ENCODE measurements at places on chromosomes 2 and 18. TPM values are rescaled to one million over a fixed set of nuclear protein-coding genes. Genes with fewer than 3 reads are reported as not detected.
A peak's percentile ranks its signal among the peaks of the same experiment; 100 is the strongest.

ASB18 gene
- not detected for total RNA-seq

EMILIN1 gene
- total RNA-seq, result 350 TPM

CD8B2 gene
- not detected for total RNA-seq

LINC00305 gene
- total RNA-seq, result not detected

HOXD9 gene
- 27.1 TPM for total RNA-seq

GALNT5 gene
- total RNA-seq, result under 0.01 TPM

NCK2 gene
- 39.2 TPM for total RNA-seq

KCNE4 gene
- 13.8 TPM for total RNA-seq

SELENOI gene
- total RNA-seq, result 6.6 TPM

GATA6 gene
- total RNA-seq, result 14.7 TPM

GRCh38 chr2:75579186-75579585 lies 18.4 kb upstream of the EVA1A start:
- no peak for DNase-seq

GRCh38 chr18:54737986-54738385 lies 90.3 kb upstream of the RAB27B start:
- no peak for DNase-seq

DNA sequence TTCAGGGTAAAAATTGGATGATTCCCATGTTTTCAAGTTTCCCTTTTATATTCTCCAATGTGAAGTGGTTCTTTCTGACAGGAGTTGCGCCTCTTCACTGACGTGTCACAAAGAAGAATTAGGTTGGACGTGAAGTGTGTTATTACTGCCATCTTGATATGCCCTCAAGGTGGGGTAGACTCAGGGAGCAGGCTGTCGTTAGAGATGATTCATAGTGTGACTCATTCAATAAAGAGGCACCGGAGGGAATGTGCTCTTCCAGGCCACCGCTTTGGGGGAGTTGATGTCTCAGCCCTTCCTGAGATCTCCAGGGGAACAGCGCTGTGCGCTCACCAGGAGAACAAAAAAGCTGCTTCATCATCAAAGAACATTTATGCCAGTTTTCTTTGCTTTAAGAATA lies 3.6 kb upstream of the DGKD start:
- no peak for DNase-seq

- no peak for DNase-seq
These were observed 68.1 kb downstream of the CCDC178 start for GRCh38 chr18:33372442-33372841.

DNA sequence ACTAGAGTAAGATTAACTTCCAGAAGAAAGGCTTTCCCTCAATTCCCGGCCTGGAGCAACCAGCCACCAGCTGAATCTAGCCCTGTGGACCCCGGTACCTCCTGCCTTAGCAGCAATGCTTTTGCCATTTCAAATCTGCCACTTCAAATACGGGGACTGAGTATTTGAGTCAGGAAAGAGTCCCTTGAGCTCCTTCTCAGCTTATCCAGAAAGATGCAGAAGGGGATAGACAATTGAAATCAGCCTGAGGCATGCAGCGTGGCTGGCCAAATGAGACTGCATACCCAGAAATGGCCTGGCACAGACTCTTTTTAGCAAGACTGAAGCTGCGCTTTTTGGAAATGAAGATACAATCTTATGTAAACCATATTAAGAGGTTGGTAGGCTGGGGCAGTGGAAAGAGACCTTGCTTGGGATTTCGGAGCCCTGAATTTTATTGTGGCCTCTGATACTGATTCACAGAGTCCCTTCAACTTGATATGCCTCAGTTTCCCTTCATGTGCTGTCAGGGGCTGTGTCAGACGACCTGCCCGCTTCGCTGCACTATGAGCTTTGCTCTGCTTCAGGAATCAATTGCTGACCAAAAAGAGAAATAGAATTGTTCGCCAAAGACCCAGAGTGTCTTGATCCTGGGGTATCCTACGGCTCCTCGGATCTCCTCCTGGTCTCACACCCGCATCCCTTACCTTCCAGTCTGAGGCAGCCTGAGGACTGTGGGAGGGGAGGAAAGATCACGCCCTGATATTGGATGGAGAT lies 1.0 kb downstream of the MATN3 start:
- DNase-seq, result no peak

GRCh38 chr2:3141696-3142095 lies 235.9 kb downstream of the EIPR1 start:
- no peak for DNase-seq

DNA sequence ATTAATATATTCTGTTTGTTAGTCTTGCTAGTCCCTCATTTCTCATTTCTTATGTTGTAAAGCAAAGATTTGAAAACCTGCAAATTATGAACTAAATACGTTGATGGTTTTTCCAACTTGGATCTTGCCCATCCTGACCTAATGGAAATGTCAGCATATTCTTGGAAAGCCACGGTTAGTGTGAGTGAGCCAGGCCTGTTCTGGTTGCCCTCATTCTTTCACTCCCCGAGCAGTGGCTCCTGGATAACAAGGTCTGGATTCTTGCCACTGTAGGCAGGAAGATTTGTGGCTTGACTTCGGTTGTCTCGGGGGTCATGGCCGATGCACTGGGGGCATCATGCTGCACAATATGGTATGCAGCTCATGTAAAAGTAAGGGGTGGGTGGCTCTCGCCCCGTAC lies 359.1 kb downstream of the MEIS1 start:
- peak; percentile 65 for DNase-seq

- no peak for DNase-seq
These were observed 234.3 kb downstream of the CDCA7 start for GRCh38 chr2:173588931-173589369.

DNA sequence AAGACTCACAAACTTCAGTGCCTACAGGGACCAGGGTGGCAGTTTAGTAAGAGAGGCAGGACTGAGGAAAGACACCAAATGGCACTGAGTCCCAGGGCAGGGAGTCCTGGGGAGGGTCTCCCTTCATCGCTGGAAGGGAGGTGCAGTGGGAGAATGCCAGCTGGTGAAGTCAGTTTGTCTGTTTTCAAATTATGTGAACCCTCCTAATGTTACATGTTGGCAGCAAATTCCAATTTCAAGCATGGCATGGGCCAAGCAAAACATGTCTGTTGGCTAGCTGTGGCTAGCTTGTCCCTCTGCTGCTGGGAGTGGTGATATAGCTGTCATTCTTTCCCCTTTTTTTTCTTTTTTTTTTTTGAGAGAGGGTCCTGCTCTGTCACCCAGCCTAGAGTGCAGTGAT lies 55.9 kb upstream of the HAAO start:
- DNase-seq, result no peak

GRCh38 chr2:54531558-54531957 lies 75.4 kb downstream of the SPTBN1 start:
- DNase-seq, result no peak

DNA sequence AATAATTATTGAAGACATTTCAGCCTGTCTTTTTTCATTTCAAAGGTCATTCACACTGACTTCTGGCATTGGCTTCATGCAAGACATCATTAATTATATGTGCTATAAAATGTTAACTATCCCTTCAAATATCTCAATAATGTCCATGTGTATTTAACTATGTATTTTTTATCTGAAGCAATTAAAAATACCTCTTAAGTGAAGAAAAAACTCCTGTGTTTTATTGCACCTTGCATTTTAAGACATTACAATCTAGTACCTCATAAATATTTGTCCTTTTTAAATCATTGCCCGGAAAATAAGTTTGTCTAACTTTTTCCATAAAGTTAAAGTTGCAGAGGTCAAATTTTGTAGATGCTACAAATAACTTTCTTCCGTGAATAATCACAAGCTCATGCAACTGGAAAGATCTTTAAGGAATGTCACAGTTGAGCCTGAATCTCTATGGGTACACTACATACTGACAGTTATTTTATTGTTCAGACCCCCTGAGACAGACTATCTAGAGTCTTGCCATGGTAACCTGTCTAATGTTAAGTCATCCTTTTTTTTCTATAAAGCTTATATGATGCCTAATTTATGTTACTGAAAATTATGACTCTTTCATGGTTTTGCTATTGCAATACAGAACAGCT lies 38.4 kb upstream of the COBLL1 start:
- no peak for DNase-seq

GRCh38 chr18:22523481-22523880 lies 105.8 kb upstream of the CTAGE1 start:
- DNase-seq, result no peak

DNA sequence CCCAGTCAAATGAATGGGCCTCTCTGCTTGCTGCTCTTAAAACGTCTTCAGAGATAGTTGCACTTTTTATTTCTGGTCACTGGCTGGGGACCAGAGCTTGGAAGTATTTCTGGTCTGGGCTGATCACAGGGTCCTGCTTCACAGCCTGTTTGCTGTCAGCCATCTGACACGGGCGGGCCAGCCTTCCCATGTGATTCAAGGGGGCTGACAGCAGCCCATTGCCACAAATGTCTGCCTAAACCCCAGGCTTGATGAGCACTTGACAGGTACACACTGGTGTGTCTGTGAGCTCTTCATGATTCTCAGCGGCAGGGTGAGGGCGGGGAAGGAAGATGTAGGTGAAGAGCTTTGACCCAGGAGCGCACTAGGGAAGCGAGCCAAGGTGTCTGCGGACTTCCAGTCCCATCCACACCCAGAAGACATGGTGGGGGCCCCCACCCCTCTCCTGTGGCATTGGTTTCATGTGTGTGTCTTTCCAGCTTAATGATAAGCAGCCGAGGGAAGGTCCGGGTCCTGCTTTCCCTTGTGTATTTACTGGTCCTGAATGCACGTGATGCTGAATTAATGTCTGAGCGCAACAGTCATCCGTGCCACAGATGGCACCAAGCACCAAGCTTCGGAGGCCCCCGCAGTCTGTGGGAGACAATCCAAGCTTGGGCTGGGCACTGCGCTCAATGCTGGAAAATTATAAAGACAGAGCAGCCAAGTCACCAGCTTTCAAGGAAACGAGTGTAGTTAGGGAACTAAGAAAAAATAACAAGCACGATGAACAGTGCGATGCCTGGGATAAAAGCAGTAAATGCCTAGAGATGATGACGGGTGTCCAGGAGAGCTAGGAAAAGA lies 73.3 kb downstream of the SH3BP4 start:
- DNase-seq, result peak; percentile 41

DNA sequence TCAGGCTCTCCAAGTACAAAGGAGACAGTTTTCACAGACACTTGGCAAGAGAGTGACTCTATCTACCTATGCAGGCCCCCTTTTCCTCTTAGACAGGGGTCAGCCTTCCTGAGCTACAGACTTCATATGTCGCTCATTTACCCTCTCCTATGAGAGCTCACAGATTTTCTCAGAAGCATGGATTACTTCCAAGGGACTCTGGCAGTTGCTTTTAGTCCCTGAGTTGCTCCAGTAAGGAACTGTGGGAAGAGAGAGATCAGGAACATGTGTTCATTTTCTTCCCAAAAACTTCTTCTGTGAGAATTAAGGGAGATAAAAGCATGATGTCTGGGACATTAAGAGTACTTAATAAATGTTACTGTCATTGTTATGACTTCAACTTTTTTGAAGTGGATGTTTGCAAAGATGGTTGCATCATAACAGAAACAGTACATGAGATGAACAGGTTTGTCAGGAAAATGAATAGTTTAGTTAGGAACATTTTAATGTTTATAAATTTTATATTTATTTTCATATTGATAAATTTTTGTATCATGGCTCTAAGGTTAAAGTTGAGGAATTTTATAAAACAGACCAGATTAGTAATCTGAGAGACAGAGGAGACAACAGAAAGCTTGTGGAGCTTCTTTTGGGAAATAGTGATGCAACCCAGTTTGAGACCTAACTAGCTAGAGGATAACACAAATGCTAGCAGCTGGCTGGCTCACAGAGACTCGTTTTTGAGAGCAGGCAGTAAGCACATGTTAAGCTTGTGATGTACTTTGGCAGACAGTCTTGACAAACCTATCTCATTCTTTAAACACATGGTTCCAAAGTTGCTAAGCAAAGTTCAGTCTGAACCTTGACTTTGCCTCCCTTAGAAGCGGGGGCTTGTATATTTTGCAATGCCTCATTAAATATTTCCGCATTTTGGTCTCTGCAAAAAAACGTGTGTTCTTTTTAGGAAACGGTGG lies 21.7 kb upstream of the UGP2 start:
- DNase-seq, result peak; percentile 89

DNA sequence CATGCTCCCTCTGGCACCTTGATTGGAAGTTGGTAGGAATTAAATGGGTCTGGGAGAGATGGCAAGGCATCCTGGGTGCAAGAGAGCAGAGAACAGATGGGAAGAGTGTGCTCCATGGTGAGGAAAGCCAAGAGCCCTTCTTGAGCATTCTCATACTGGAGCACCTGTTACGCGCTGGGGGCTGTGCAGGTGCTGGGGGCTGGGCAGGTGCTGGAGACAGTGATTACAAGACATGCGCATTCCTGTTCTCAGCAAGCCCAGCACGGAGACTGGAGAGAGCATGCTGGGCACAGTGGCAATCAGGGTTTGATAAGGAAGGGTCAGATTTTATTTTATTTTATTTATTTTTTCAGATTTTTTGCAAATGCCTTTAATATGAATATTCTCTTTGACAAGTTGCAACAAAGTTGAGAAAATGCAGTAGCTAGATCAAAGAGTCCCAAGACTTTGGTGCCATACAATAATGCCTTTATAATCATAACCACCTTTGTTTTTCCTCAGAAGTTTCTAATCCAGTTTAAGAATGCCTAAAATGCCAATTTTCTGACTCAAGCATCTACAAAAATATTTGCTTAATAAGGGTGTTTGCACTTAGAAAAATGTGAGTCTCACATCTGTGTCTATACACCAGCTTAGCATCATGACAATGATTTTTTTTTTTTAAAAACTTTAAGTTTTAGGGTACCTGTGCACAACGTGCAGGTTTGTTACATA lies 193.3 kb downstream of the RNF152 start:
- no peak for DNase-seq

GRCh38 chr2:167733747-167734146 lies 513.6 kb downstream of the STK39 start:
- no peak for DNase-seq

- no peak for DNase-seq
These were observed 50.4 kb downstream of the MALT1 start for GRCh38 chr18:58721566-58722239.

Data from sigmoid colon (tissue), 7 donors.